Body of pancreas (tissue), 4 donors: ENCODE measurements at places on chromosomes 16 and 17. TPM values are rescaled to one million over a fixed set of nuclear protein-coding genes. Genes with fewer than 3 reads are reported as not detected.
A peak's percentile ranks its signal among the peaks of the same experiment; 100 is the strongest.

GRCh38 chr16:27818246-27818645 lies 245.3 kb downstream of the GSG1L start:
- H3K36me3 ChIP-seq = no peaks in the 10 kb centered on the region
- H3K27me3 ChIP-seq = no peaks in the 10 kb centered on the region
- H3K27ac ChIP-seq = no peak overlapping the region
- H3K4me3 ChIP-seq = no peak overlapping the region
- no peak for DNase-seq

GRCh38 chr16:5903153-5903552 lies 805.6 kb upstream of the EEF2KMT start:
- DNase-seq = no peak
- H3K27me3 ChIP-seq = no peaks in the 10 kb centered on the region
- no peak overlapping the region for H3K27ac ChIP-seq
- no peaks in the 10 kb centered on the region for H3K36me3 ChIP-seq
- no peak overlapping the region for H3K4me3 ChIP-seq

DNA sequence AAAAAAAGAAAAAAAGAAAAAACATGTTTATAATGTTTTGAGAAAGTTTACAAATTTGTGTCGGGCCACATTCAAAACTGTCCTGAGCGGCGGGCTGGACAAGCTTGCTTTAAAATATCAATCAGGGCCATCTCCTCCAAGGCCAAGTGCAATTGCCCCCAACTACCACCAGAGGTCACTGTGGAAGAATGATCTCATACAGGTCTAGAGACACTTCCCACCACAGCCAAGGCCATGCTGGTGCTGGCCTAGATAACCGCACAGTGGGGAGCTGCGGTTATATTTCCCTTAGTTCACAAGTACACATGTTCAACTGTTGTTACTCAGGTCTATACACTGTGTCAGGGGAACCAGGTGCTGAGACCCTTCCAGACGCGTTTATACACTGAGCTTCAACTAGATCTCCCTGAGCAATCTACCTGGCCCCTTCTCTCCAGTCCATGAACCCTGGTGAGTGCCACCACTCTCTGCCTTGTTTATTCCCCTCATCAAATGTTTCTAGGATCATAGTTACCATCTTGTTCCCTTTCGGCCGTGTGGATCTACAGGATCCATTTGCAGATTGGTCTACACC lies 83.8 kb upstream of the CCL2 start:
- no peak overlapping the region for H3K4me3 ChIP-seq
- no peak overlapping the region for H3K27ac ChIP-seq
- H3K27me3 ChIP-seq = no peaks in the 10 kb centered on the region
- H3K4me1 ChIP-seq = peaks cover 10% of the 10 kb centered on the region
- peak; percentile 63 for DNase-seq
- no peaks in the 10 kb centered on the region for H3K36me3 ChIP-seq

GRCh38 chr16:4922721-4923342 lies 14.1 kb downstream of the PPL start:
- DNase-seq = no peak
- H3K27ac ChIP-seq = no peak overlapping the region
- H3K27me3 ChIP-seq = no peaks in the 10 kb centered on the region
- H3K4me1 ChIP-seq = peaks cover 36% of the 10 kb centered on the region
- H3K4me3 ChIP-seq = no peak overlapping the region
- H3K36me3 ChIP-seq = no peaks in the 10 kb centered on the region

DNA sequence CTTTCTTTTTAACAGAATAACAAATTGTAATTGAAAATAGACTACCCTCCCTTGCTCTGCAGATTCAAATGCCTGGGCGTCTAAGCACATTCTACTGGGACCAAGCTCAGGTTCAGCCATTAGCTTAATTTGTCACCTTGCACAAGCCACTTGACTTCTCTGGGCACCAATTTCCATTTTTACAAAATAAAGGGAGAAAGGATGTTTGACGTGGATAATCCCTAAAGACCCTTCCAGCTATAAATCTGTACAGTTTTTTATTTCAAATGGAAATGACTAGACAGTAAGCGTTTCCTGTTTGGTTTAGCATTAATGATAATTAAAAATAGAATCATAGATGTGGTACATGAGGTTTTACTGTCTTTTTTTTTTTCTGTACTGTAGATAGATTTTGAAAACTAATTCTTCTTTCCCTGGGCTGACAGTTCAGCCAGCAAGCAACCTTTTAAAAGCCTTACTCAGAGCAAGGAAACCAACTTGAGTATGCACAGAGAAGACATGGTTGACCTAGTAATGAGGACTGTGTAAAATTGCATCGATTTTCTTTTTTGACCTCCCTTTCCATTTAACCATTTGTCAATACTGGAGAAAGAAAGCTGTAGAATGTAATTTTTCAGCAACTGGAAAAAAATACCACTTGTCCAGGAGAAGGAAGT lies 1329.5 kb upstream of the CDH8 start:
- no peaks in the 10 kb centered on the region for H3K4me1 ChIP-seq
- H3K27me3 ChIP-seq = no peaks in the 10 kb centered on the region
- no peak overlapping the region for H3K27ac ChIP-seq
- DNase-seq = no peak
- H3K36me3 ChIP-seq = no peaks in the 10 kb centered on the region

- H3K27me3 ChIP-seq = no peaks in the 10 kb centered on the region
- no peak overlapping the region for H3K27ac ChIP-seq
- H3K4me3 ChIP-seq = no peak overlapping the region
- peak; percentile 16 for DNase-seq
- no peaks in the 10 kb centered on the region for H3K4me1 ChIP-seq
- H3K36me3 ChIP-seq = no peaks in the 10 kb centered on the region
Measured at GRCh38 chr16:83843657-83844056, 35.9 kb downstream of the HSBP1 start.

DNA sequence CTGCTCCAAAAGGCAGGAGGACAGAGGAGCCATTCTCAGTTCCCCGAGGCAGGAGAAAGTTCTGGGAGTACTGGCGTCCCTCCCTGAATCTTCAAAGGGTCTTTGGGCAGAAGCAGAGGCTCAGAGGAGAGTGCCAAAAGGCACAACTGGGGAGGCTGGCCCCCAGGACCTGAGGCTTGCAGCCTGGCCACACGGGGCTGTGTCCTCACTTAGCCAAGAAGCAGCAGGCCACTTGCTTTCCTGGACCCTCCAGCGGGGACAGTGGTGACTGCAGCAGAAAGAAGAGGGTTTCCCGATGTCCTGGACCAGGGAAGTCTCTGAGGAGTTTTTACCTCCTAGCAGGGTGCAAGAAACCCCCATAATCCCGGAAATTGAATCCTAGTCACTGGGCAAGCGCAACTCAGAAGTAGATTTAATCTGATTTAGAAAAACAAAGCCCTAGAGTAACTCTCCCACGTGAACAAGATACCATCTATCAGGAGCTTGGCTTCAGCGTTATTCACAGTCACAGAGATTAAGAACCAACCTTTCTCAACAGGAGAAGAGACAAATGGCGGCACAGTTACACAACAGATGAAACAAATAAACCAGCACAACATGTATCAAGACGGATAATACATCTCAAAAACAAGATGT lies 25.5 kb upstream of the BCO1 start:
- H3K27me3 ChIP-seq = no peaks in the 10 kb centered on the region
- no peak overlapping the region for H3K4me3 ChIP-seq

GRCh38 chr17:40329839-40330794 lies 21.1 kb downstream of the RARA start:
- peak overlapping the region; percentile 84 for H3K27ac ChIP-seq
- H3K4me3 ChIP-seq = no peak overlapping the region
- DNase-seq = peak; percentile 89
- H3K36me3 ChIP-seq = no peaks in the 10 kb centered on the region

GRCh38 chr17:77456951-77457548 lies 316.3 kb downstream of the SEC14L1 start:
- no peaks in the 10 kb centered on the region for H3K36me3 ChIP-seq
- peaks cover 64% of the 10 kb centered on the region for H3K4me1 ChIP-seq
- H3K27ac ChIP-seq = peak overlapping the region; percentile 86
- no peaks in the 10 kb centered on the region for H3K27me3 ChIP-seq

GRCh38 chr17:17216776-17217175 lies 10.6 kb upstream of the PLD6 start:
- H3K27me3 ChIP-seq = no peaks in the 10 kb centered on the region
- no peak for DNase-seq
- no peak overlapping the region for H3K27ac ChIP-seq
- H3K4me1 ChIP-seq = no peaks in the 10 kb centered on the region

DNA sequence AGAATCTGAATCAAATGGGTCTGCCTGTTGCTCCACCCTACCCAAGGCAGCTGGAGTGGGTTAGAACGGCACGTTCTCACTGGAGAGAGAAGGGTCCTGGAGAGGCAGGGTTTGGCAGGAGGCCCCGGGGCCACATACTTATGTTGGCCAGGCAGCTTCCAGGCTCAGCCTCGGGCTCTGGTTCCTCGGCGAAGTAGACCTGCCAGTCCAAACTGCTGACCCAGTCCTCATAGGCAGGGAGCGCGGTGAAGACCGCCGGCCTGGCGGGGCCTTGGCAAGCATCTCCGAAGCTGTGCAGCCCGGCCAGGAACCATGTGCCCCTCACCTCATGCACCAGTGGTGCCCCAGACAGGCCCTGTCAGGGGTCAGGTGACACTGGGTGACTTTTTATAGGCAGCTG lies 4.8 kb downstream of the PRSS53 start:
- H3K27me3 ChIP-seq = no peaks in the 10 kb centered on the region
- no peak overlapping the region for H3K4me3 ChIP-seq
- no peak overlapping the region for H3K27ac ChIP-seq
- H3K4me1 ChIP-seq = no peaks in the 10 kb centered on the region
- DNase-seq = no peak

DNA sequence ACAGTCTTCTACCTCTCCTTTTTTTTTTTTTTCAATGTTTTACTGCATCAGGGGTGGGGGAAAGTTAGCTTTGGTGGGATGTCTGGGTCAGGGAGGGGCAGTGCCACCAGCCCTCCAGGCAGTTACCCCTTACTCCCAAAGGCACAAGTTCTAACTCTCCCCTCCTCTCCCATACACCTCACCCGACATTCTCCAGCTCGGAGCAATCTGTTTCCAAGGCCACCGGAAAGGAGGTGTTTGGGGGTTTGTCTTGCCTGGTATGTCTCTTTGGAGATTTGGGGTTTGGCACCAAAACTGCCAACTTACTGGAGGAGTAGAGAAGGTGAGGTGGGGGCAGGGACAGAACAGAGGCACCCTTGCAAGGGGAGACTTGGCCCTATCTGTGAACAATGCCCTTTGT lies 4.7 kb downstream of the DLX3 start:
- DNase-seq = no peak
- no peaks in the 10 kb centered on the region for H3K36me3 ChIP-seq
- no peak overlapping the region for H3K4me3 ChIP-seq
- H3K27ac ChIP-seq = no peak overlapping the region
- no peaks in the 10 kb centered on the region for H3K27me3 ChIP-seq

GRCh38 chr17:57986841-57987580 lies 1.0 kb downstream of the VEZF1 start:
- peaks cover 60% of the 10 kb centered on the region for H3K4me1 ChIP-seq
- peak; percentile 57 for DNase-seq
- H3K36me3 ChIP-seq = no peaks in the 10 kb centered on the region
- H3K27ac ChIP-seq = peak overlapping the region; percentile 99
- H3K4me3 ChIP-seq = peak overlapping the region; percentile 43

DNA sequence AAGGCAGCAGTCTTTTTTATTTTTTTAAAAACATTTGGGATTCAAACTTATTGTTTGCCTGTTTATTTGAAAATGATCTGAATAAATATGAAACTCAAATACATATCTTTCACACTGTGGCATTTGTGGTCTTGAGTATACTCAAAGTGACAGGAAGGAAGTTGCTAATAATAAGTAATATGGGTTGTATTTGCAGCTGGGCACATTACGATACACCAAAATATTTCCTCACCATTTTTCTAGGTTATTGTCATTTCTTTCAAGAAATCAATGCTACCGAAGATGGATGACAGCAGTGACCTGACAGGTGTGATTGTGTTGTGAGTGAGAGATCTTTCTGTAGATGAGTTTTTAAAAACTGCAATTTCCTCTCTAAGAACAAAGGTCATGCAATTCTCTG lies 665.7 kb downstream of the CDH8 start:
- no peaks in the 10 kb centered on the region for H3K4me1 ChIP-seq
- H3K27me3 ChIP-seq = no peaks in the 10 kb centered on the region
- H3K27ac ChIP-seq = no peak overlapping the region
- no peak for DNase-seq

KRTAP9-4 gene
- not detected for total RNA-seq

FBXW10 gene
- total RNA-seq = not detected

SMIM5 gene
- 5.2 TPM for total RNA-seq

ACSM2A gene
- not detected for total RNA-seq

CCL7 gene
- not detected for total RNA-seq

SLC47A1 gene
- not detected for total RNA-seq

USP43 gene
- total RNA-seq = 4.2 TPM

MT2A gene
- 20.0 TPM for total RNA-seq
